Stimulated activated CD4-positive, alpha-beta T cell treated with anti-CD3 and anti-CD28 coated beads, Interleukin-1b, Interleukin-23, amount 100 ng/mL, for 1 hour (primary cell): ENCODE measurements at places on chromosomes 5 and 9.

GRCh38 chr5:83179966-83180365 lies 102.6 kb downstream of the XRCC4 start:
- DNase-seq: no peak

DNA sequence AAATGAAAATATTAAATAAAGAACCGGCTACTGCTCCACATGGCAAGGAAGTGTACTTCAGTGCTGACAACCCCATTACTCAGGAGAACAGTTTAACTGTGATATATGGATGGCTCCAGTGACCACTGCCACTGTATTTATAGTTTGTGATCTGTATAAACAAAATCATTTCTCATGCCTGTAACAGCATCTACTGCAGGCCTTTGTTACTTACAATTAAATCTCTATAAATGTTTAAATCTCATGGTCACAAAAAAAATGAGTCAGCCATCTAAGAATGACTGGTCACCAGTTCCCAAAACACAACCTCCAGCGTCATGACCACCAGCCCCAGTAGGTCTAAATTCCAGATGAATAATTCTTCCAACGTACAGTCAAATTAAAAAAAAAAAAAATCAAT lies 24.6 kb downstream of the SERINC5 start:
- DNase-seq: no peak

GRCh38 chr5:91065496-91065895 lies 317.6 kb downstream of the ARRDC3 start:
- no peak for DNase-seq

DNA sequence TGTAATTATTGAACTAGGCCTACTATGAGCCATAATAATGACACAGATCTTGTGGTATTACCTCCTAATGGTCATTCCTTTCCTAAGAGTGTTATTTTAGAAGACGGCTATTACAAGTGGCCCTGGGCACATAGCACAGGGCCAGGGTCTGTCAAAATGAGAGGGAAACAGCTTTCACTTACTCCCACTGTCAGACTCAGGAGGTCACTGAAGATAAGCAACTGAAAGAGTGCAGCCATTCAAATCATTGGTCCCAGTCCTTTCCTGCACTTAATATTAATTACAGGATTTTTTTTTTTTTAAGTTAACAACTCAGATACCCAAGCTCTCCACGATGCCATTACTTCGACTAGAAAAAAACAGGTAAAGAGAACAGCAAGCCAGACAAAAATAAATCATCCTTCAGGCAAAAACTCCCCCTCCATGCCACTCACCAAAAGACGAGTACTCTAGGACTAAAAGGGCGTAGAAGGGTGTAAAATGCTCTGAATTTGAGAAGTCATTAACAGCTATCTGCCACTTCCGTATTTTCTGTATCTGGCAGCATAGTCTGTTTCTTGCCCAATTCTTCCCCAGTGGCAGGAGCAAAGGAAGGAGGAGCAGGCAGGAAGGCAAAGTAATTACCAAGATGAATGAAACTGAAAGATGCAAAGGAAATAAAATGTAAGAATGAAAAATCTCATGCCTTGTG lies 87.4 kb downstream of the ZNF608 start:
- no peak for DNase-seq

DNA sequence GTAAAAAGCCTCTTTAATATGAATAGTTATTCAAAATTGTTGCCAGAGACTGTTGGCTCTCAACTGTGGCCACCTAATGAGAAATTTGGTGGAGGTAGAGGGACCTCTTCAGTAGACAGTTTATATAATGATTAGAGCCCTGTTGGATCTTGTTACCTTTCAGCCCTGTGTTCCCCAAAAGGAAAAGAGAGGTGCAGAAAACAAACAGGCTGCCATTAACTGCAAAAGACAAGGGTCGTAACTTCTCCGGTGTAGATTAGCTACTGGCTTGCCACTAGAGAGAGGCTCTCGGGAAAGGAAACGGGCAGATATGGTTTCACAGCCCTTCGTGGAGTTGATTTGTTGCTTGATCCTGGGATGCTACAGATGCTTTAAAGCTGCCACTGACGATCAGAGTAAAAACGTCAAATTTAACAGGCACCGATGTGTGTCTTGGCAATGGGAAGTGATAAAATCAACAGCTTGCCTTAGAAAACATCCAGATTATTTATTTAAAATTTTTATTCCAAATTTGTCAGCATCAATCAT lies 7.8 kb downstream of the FST start:
- DNase-seq: no peak

GRCh38 chr9:94150890-94151650 lies 66.8 kb downstream of the PTPDC1 start:
- DNase-seq: no peak

GRCh38 chr5:102528600-102528999 lies 29.8 kb upstream of the SLCO6A1 start:
- no peak for DNase-seq

DNA sequence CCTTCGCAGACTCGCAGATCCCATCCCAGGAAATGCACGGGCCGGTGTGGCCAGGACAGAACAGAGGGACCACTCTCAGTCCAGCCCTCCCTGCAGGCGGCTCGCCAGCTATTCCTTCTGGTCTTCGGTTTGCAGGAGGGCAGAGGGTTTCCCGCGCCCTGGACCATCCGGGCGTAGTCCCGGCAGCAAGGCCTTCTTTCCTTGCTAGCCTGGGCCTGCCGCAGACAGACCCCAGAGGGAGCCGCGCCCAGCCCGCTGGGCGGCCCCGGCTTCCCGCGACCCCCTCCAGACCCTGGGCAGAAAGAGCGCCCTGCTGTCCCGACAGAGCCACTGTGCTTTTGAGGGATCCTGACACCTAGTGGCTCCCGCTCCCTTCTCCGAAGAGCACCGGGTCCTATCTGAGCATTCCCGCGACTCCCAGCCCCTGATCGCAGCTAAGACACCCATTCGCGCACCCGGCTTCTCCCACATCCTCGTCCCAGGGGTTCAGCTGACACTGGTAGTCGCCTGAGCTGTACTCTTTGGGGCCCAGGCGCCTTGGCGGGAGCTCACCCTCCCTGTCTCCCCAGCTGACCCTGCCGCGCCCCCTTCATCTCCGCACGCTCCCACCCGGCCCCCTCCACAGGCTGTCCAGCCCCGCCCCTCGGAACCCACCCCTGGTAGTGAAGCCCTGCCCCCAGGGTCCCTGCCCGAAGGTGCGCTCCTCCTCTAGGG lies 1.1 kb downstream of the CFAP90 start:
- DNase-seq: no peak

GRCh38 chr9:135908093-135908753 lies 877 bp upstream of the CAMSAP1 start:
- DNase-seq: no peak

GRCh38 chr5:80747922-80748321 lies 93.1 kb upstream of the DHFR start:
- DNase-seq: no peak
